ENCODE measurements at places on chromosomes 11 and 22. TPM values are rescaled to one million over a fixed set of nuclear protein-coding genes. Genes with fewer than 3 reads are reported as not detected.
A peak's percentile ranks its signal among the peaks of the same experiment; 100 is the strongest.

The ART1 gene
- total RNA-seq = not detected

GRCh38 chr11:14249121-14249963 is 109.6 kb downstream of the RRAS2 start:
- DNase-seq = peak; percentile 69

GRCh38 chr11:59097113-59097708 is 9.8 kb upstream of the FAM111B start:
- DNase-seq = peak; percentile 69

GRCh38 chr11:8533332-8533731 is 60.7 kb downstream of the STK33 start:
- DNase-seq = no peak

GRCh38 chr11:47869544-47870393 is 21.6 kb upstream of the NUP160 start:
- no peak for DNase-seq

- DNase-seq = no peak
Measured at GRCh38 chr22:29848111-29848510, 10.0 kb upstream of the ASCC2 start.

DNA sequence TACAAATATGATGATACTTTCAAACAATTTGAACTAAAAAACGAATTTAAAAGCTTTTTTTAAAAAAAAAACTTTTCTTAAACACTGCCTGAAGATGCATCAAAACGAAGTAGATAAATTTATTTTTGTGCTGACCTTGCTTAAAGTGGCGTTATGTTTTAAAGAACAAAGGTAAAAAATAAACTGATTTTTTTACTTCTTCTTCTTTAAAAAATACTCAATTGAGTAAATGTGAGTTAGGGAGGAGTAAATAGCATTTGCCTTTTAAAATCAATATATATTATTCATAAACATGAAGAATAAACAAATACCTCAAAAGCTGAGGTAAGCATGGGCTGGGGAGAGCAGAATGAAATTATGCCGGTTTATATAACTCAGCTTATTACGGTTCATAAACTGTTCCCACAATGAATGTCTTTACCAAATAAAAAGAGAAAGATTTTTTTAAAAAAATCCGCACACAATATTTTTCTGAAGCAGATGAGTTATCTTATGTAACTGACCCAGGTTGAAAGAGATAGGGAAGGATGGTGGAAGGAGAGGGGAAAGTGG is 9.0 kb downstream of the PAX6 start:
- no peak for DNase-seq

GRCh38 chr11:60125956-60126585 is 37.6 kb downstream of the MS4A2 start:
- DNase-seq = no peak

The CLDN5 gene
- not detected for total RNA-seq

DNA sequence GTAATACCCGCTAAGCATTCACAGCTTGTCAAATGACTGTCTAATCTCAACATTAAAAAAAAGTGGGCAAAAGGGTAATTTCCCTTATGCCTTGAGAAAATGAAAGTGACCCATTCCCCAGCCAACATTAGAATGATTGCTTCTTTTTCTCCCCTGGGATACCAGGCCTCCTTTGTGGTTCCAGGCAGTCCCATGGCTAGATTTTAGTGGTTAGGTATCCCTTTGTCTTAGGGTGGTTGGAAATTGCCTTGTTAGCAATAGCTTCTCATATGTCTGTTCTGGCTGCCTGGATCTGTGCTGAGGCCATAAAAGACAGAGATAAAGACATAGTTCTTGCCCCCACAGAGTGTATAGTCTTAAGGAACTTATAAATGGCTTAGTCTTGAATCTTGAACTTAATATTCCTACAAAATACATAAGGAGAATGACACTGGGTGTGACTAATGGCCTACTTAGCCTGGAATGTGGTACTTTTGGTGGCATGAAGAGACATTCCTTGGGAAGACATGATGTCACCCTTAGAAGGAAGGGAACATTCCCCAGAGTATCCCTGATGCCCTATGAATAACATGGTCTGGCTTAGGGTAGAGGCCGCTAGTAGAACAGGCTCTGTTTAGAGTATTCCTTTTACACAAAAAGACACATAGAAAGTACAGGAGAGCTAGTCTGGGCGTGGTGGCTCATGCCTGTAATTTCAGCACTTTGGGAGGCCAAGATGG is 90.3 kb downstream of the ZBTB16 start:
- DNase-seq = no peak

DNA sequence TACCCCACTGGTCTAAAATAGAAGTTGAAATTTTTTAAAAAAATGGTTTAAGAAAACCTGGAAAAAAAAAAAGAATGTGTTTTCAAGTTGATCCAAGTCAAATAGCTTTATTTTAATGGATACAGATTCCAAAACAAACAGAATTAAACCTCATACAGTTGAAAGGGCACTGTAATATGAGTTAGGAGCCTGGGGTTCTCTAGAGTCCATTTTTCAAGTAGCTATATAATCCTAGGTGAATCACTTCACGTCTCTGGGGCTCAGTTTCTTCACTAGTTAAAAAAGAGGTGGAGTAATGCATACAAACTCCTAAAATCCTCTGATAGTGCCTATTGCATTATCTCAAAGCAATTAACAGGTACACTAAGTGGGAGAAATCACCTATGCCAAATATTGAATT is 132.9 kb downstream of the BBOX1 start:
- DNase-seq = no peak

GRCh38 chr11:29328961-29329441 is 687.8 kb downstream of the KCNA4 start:
- no peak for DNase-seq

The RTN4RL2 gene
- total RNA-seq = 1.4 TPM

DNA sequence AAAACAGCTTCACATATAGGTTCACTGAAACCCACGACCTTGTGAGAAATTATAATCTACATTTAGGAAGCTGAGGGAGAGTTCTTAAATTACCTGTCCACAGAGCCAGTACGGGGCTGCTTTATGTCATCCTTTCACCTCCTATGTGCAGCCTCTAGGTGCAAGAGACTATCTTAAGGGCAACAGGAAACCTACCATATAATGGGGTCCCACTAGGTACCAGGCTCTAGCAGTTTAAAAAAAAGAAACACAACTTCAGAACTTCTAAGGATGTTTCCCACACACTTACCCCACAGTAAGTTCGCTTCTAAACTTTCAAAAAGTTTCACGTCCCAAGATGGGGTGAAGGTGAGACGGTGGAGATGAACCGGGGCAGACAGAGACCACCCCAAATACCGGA is 573 bp downstream of the STK33 start:
- DNase-seq = no peak

DNA sequence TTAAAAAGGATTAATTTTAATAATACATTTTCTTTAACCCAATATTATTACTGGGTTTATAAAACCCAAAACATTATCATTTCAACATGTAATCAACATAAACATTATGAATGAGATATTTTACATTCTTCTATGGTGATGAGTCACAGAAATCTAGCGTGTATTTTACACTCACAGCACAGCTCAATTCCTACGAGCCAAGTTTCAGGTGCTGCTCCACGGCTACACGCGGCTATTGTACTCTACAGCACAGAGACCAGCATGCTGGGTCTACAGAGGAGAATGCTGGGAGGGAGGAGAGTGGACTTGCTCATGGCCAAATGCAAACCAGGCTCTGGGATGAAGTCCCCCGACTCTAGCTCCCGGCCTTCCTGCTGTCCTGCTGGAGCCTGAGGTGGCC is 72.0 kb upstream of the LMO1 start:
- no peak for DNase-seq

The KCNJ11 gene
- 0.43 TPM for total RNA-seq

DNA sequence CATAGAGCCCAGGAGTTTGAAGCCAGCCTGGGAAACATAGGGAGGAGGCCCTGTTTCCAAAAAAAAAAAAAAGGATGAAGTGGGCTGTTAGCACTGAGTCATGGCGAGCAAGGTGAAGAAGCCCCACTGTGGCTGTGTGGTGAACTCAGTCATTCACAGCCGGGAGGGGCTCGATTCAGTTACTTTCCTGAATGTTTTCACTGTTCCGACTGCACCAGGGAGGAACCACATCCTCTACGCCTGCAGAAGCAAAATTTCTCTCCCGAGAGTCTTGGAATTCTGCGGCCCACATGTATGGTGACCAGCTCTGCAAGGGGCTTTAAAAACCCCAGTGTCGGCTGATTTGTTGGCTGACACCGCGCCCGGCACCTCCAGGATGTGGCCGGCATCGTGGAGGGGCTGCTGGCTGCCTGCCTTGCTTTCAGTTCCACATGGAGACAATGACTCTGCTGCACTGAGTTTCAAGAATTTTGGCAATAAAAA is 27.8 kb upstream of the GRAMD4 start:
- DNase-seq = peak; percentile 46

DNA sequence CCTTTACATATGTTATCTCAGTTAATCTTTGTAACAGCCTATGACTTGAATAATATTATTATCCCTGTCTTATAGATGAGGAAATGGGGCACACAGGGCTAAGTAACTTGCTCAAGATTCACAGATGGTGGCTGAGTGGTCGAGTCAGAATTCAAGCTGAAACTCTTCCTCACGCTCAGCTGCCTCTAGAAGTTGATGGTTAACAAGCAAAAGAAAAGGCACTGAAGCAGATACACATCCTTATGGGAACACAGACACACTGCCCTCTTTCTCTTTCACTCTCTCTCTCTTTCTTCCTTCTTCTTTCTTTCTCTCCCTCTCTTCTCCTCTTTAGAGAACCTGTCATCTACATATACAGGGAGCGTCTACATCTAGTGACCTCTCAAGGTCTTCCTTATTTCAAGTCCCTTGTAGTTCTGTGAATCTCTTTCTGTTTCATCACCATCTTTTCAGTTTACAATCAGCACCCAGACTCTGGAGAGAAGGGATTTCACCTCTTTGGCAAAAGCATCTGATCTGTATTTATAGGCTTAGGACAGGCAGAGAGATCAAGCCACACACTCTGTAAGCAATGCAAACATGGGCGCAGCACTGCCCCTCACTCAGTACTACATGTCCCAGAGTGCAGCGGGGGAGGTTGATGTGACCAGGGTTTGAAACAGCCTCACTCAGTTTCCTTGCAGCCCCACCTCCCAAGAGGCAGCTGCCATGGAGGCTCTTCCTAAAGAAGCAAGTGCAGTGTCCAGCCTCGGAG is 75.7 kb downstream of the GRAMD1B start:
- no peak for DNase-seq

The YAP1 gene
- total RNA-seq = 0.75 TPM

DNA sequence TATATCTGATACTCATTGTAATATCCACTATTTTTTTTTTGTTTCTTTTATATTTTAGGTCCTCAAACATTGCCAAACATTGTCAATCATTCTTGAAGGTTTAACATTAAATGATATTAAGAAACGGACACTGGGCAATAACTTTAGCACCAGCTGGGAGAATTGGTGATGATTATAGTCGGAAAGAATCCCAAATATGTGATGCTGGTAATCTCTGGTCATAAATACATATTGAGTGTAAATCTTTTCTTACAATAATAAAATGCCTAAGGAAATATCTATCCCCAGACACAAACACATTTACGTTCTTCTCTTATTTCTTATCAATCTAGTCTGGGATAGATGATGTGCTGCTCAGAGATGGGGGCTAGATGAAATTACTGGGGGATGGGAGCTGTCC is 25.2 kb downstream of the OR51E2 start:
- DNase-seq = no peak

GRCh38 chr22:23166042-23166831 is 14.1 kb upstream of the BCR start:
- DNase-seq = no peak

DNA sequence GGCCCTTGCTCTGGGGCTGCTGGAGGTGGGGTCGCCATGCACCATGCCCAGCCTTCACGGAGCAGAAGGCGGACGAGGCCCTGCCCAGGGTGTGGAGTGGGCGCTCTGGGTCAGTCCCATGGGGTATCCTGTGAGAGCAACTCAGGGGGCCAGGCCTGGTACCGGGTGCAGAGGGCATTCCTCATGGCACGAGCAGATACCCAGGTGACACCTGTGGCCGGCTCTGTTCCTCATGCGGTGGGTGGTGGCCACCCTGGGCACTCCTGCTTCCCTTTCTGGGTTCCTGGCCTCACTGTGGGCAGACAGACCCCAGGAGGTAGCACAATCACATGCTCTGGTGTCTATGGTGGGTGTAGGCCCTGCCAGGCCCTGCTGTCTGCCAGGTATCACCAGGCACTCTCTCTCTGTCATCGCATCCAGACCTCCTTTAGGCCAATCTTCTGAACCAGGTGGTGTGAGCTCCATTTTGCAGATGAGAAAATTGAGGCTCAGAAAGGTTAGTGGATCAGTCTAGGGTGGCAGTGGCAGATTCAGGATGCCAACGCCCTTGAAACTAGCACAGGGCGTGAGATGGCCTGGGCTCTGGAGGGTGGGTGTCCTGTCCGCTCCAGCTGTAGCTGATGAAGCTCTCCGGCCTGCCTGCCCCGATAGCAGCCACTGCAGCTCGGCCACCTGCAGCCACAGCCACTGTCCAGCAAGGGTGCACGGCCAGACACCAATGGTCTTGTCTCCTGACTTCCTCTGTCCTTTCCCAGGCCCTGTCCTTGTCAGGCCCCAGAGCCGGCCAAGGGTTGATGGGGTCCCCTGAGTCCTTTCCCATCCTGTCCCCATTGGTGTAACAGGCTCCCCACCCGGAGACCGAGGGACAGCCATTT is 15.1 kb downstream of the DGKZ start:
- DNase-seq = no peak

The SPTBN2 gene
- 1.8 TPM for total RNA-seq

Data from activated naive CD4-positive, alpha-beta T cell treated with anti-CD3 and anti-CD28 coated beads, Interleukin-2, amount 50 U/mL, for 72 hours (primary cell).